ENCODE measurements at places on chromosomes 7 and 10. TPM values are rescaled to one million over a fixed set of nuclear protein-coding genes. Genes with fewer than 3 reads are reported as not detected.

DNA sequence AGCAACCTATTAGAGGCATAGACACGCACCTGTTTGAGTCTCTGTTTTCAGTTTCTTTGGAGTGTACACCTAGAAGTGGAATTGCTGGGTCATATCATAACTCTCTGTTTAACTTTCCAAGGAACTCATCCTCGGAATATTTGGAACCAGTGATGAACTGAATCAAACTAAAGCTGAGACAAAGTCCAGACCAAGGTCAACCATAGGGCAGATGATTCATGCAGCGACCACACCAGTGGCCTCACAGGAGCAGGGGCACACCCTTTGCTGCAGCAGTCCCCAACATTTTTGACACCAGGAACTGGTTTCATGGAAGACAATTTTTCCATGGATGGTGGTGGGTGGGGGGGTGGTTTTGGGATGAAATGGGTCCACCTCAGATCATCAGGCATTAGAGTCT lies 4.9 kb upstream of the OPTN start:
- no peak for DNase-seq

DNA sequence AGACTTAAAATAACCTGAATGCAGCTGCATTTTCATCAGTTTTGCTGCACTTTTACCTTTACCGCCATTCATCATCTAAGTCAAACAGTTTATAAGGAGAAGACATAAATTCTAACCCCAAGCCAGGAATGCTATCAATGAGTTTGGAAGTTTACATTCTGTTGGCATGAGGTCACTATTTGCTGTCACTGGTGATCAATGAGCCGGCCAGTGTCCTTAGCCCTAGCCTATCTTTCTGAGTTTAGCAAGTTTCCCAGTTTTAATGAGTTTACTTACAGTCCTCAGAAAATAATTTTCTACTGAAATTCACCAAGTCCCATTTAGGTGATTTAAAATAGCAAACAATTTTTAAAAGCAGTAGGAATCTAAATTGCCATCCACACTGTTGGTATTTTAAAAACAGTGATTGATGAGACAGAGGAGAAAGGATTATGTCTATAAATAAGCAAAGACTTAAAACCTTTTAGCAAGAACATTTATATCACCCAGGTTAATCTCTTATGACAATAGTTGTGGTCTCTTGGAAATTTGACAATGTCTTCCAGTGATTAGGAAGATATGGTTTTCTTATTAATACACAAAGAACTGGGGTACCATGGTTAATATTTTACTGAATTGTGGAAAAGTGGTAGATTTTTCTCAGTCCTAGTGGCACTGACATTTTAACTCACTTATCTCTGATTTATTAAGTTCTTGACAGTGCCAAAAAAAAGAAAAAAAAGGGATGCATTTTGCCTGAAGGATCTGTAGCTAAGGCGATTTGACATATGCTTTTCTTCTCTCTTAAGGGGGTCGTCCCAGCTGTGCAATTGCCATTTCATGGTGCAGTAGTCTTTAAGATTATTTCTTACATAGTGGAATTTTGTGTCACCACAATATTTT lies 443.4 kb upstream of the ANKRD30A start:
- DNase-seq = no peak

DNA sequence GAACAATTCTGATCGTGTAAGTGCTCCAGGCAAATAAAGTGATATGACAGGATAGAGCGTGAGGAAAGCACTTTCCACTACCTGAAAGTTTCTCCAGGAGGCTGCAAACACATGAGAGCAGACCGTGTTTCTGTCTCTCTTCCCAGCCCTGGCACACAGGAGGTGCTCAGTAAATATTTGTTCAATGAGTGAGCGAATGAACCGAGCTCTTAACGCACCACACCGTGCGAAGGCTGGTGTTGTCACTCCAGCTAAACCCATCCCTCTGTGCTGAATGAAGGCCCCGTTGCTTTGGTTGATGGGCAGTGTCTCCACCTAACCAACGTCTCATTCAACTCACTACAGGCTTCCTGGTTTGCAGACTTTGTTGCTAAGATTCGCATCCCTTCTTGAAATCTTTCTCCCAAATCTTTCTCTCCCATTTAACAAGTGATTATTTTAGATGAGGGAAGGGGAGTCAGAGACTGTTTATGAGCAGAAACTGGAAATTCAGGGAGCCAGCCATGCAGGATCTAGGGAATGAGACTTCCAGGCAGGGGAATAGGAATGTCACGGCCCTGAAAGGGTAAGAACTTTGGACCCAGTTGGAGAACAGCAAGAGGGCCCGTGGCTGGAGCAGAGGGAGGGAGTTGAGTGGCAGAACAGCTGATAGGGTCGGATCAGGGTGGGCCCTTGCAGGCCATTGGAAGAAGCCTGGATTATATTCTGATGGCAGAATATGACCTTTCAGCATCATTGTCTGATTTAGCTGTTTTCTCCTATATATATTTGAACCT lies 282.6 kb downstream of the CAMK1D start:
- DNase-seq = no peak

DNA sequence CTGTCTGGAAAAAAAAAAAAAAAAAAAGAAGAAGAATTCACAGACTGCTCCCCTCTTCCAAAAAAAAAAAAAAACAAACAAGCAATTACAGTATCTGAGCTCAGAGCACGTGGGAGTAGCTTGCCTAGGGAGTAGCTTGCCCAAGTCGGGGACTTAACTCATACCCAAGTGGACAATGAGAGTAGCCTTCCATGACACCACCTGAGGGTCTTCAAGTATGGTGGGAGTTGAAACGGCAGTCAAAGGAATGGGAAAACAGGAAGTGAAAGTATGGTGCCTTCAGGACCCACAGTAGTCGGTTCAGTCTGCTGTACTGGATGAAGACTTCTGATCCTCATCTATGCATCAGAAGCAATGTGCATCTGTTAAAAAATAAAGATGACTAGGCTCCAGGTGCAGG lies 10.6 kb downstream of the VOPP1 start:
- DNase-seq = no peak

- no peak for DNase-seq
Measured at GRCh38 chr10:49076319-49076718, 39.0 kb downstream of the VSTM4 start.

GRCh38 chr7:12111422-12112405 lies 99.4 kb upstream of the TMEM106B start:
- peak; percentile 19 for DNase-seq

DNA sequence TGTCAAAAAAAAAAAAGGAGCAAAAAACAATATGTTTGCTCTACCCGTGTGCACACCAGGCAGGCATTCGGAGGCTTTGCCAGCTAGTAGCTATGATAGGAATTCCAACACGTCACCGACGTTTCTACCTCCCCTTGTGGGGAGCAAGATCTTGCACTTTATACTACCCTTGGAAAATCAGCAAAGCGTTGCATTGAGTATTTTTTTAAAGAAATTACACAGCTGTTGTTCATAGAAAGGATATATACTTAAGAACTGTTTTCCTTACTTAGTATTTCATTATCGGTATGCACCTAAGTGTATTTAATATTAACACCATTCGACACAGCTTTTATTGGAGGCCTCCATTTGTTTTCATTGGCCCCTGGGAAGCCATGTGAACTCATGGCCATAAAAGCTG lies 159.9 kb upstream of the MGMT start:
- DNase-seq = no peak

GRCh38 chr7:20240080-20240926 lies 23.1 kb upstream of the MACC1 start:
- DNase-seq = no peak

- DNase-seq = no peak
Measured at GRCh38 chr7:156544919-156545715, 95.5 kb upstream of the RNF32 start.

DNA sequence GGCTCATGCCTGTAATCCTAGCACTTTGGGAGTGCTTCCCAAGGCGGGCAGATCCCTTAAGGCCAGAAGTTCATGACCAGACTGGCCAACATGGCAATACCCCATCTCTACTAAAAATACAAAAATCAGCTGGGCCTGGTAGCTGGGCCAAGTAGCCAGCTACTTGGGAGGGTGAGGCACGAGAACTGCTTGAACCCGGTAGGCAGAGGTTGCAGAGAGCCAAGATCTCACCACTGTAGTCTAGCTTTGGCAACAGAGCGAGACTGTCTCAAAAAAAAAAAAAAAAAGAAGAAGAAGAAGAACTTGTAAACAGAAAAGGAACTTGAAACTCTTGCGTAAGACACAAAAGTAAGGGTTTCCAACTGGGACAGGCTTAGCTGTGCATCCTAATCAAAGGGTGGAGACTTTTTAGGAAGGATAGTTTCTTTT lies 5.6 kb upstream of the IFIT2 start:
- DNase-seq = no peak

- no peak for DNase-seq
Measured at GRCh38 chr7:5553298-5553877, 129.8 kb upstream of the TNRC18 start.

DNA sequence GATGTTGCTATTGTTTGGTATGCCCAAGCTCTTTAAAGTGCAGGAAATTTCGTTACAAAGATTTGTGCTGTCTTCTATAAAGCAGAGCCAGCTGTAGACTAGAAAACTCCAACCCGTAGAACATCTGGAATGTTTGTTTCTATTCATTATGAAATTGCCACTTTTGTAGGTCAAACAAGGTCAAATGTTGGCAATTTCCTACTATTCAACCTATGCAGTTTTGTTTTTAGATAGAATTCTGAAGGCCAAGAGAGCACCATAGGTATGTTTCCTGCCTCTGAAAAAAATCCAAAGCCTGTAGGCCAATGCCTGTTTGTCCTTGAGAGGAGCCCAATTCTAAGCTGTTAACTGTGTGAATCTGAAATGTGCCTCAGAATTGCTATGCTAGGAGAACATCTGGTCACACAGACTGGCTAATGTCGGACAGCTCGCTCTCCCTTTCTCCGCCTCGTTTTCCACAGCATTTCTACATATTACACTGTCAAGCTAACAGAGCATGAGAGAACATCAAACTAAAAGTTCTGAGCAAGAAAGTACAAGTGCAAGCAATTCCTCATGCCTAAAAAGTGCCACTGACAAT lies 267.2 kb upstream of the LRGUK start:
- DNase-seq = no peak

GRCh38 chr7:100432621-100433275 lies 3.1 kb downstream of the MEPCE start:
- no peak for DNase-seq

The FAM25A gene
- polyA plus RNA-seq = not detected

The LAMB4 gene
- 0.27 TPM for polyA plus RNA-seq

The FFAR4 gene
- polyA plus RNA-seq = not detected

The HOGA1 gene
- 1.1 TPM for polyA plus RNA-seq

The CLRN3 gene
- not detected for polyA plus RNA-seq
